ENCODE measurements at places on chromosomes 2 and 18. TPM values are rescaled to one million over a fixed set of nuclear protein-coding genes. Genes with fewer than 3 reads are reported as not detected.

The MPP4 gene
- 0.13 TPM for polyA plus RNA-seq

The C18orf54 gene
- polyA plus RNA-seq: 9.1 TPM

The ABCG8 gene
- 0.09 TPM for polyA plus RNA-seq

The CCT4 gene
- polyA plus RNA-seq: 112 TPM

GRCh38 chr18:24674200-24674599 lies 213.8 kb downstream of the HRH4 start:
- DNase-seq: no peak

DNA sequence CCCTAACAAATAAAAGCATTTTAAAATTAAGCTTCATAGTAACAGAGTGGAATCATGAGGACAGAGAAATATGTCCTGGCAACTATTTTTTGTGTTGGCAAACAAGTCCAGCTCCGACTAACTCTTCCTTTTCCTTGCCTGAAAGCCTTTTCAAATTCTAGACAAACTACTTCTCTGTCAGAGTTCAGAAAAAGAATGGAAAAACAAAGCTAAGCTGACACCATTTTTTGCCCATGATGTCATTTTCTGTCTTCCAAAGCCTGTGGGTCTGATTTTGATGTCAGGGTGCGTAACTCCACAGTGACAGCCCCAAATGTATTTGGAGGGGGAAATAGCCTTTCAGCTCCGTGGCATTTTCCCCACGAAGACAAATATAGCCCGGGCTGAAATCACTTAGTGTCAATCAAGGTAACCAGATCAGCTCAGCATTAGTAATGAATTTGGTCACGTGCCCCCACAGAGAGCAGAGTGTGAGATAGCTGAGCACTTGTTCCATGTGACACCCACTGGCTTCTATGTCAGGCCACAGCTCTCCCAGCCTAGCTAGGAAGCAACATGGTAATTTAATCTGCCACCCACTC lies 233.0 kb upstream of the SIX2 start:
- DNase-seq: no peak

- no peak for DNase-seq
Observed at GRCh38 chr2:218582076-218582475, 13.4 kb downstream of the CNOT9 start.

GRCh38 chr2:165164201-165164600 lies 39.6 kb downstream of the SCN3A start:
- no peak for DNase-seq

DNA sequence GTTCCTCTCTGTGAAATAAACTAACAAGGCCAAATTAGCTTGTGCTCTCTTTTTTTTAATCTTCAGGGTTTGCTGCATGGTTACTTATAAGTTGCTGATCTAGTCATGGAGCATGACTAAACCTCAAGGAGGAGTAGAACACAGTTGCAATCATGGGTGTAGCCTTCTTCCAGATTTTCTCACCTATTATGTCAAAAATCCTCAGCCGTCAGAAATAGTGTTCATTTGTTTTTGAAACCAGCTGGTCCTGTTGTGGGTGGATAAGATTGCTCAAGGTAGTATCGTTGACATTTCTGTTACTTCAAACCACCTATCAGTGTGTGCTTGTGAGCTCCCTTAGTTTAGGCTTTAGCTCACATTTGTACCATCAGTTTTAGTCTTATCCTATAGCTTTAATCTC lies 11.2 kb downstream of the RELCH start:
- DNase-seq: no peak

DNA sequence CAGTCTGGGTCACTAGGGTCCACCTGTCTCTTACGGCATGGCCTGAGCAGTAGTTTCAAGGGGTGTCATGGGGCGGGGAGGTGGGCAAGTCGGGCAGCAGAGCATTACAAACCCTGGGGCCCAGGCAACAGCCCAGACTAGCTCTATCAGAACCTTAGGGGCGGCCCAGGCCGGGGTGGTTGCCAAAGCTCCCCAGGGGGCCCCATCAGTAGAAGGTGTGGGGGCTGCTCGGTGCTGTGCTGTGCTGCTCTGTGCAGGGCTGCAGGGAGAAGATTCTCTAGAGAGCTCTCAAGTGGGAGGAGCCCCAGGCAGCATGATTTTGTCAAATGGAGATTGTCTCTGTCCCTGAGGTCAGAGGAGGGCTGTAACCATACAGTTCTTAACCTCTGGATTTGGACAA lies 36.4 kb upstream of the SLC14A1 start:
- DNase-seq: no peak

DNA sequence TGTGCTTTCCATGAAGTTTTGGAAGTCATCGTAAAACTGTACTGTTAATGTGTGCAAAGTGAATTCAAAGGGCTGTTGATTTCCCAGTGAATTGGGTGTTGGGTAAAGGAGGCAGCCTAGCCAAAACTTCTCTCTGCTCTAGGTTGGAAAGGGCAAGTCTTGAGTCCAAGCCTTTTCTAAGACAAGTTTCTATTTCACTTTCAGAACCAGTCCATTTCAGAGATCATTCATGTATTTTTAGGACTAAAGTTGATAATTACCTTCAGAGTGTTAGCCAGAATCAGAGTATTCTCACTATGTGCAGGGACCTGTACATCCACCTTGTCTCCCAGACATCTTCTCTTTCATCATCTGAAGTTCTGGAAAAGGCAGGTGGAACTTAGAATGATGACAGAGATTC lies 636.1 kb upstream of the KLHL29 start:
- no peak for DNase-seq

GRCh38 chr2:38173683-38174082 lies 97.7 kb upstream of the CYP1B1 start:
- DNase-seq: no peak

GRCh38 chr2:230900336-230900995 lies 24.6 kb downstream of the GPR55 start:
- DNase-seq: no peak

GRCh38 chr18:59308248-59308937 lies 10.1 kb downstream of the CPLX4 start:
- peak; percentile 16 for DNase-seq

- DNase-seq: no peak
Observed at GRCh38 chr2:10220045-10220901, 82.4 kb upstream of the HPCAL1 start.

GRCh38 chr2:30303095-30303494 lies 71.8 kb downstream of the LBH start:
- DNase-seq: no peak

Data from forelimb muscle (tissue), 1 donor.